ENCODE measurements at places on chromosomes 12 and 14.

GRCh38 chr14:81329640-81330381 lies 70.3 kb downstream of the STON2 start:
- DNase-seq, result no peak

GRCh38 chr12:68908076-68908475 lies 24.9 kb downstream of the CPM start:
- DNase-seq, result no peak

GRCh38 chr12:8644345-8645248 lies 18.0 kb downstream of the MFAP5 start:
- no peak for DNase-seq

DNA sequence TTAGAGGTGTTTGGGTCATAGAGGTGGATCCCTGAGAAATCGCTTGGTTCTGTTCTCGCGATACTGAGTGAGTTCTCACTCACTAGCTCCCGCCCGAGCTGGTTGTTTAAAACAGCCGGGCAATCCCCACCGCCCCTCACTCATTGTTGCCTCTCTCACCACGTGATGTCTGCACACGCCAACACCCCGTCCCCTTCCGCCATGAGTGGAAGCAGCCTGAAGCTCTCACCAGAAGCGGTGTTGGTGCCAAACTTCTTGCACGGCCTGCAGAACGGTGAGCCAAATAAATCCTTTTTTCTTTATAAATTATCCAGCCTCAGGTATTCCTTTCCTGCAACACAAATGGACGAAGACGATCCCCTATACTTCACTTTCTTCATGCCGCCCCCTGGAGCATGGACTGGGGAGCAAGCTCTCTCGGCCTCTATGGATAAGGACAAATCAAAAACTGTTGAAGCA lies 45.4 kb upstream of the CCND2 start:
- no peak for DNase-seq

DNA sequence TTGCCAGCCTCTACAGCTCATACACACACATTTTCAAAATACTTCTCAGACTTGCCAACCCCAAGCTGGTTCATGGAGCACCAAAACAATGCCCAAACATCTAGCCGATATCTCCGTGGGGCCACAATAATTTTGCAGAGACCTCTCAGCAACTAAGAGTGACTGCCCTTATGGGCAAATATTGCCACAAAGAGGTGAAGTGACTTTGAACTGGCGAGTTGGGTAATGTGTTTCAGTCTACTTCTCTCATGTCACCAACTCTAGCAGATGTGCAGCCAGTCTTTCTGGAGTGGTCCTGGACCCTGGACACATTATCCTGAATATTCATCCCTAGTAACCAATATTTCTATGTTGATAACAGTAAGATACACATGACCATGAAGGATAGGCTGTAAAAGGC lies 290.3 kb downstream of the EMP1 start:
- no peak for DNase-seq

DNA sequence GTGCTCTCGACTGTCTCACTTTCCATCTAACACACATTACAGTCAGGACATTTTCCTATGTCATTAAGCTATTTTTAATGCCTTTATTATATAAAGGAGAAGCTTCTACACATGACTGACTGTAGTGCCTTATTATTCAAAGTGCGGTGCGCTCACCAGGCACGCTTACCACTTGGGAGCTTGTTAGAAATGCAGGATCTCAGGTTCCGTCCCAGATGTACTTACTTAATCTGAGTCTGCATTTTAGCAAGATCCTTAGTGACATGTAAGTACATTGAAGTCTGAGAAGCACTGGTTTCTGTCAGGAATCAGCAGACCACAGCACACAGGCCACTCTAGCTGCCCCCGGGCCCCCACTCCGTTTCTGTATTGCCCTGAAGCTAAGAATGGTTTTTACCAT lies 44.7 kb upstream of the MDM1 start:
- DNase-seq, result no peak

GRCh38 chr14:96204151-96205058 lies at the start of gene BDKRB2:
BDKRB2 (plus strand) TSS chr14:96204839; CDS start chr14:96237108, 32,269 bp downstream.
- DNase-seq, result peak; percentile 61

GRCh38 chr14:77467801-77468200 lies 9.9 kb downstream of the AHSA1 start:
- no peak for DNase-seq

- DNase-seq, result peak; percentile 51
These were observed 5.1 kb upstream of the NKX2-1 start for GRCh38 chr14:36524874-36525745.

DNA sequence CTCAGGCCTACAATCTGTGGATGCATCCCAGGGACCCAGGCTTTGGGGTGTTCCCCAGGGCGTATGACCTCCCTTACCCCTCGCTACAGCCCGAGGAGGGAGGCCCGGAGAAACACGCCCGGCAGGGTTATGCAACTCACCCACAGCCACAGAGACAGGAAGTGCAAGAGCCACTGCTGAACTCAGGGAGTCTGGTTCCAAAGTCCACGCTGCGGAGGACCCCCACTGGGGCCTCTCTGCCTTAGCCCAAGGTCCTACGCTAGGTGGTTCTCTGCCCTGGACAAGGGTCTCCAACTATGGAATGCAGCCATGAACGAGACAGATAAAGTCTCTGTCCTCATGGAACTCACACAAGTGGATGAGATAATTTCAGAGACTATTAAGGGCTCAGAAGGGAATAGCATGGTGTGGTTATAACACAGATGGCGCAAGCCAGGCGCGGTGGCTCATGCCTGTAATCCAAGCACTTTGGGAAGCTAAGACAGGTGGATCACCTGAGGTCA lies 11.3 kb downstream of the SCARB1 start:
- DNase-seq, result no peak

DNA sequence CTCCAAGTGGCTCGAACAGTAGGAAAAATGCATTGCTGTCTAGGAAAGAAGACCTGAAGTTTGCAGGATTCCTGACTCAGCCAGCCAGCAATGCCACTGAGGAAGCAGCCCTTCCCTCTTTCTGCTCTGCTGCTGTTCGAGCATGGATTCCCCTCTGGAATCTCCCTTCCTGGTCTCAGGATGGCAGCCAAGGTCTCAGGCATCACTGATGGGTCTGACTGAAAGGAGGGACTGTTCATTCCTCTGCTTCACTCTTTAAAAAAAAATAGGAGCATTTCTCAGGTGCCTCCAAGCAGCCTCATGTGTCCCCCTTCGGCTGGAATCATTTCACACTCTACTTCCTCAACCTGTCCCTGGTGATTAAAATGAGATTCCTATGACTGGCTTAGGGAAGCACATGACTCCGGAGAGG lies 62.4 kb downstream of the SLC15A4 start:
- no peak for DNase-seq

DNA sequence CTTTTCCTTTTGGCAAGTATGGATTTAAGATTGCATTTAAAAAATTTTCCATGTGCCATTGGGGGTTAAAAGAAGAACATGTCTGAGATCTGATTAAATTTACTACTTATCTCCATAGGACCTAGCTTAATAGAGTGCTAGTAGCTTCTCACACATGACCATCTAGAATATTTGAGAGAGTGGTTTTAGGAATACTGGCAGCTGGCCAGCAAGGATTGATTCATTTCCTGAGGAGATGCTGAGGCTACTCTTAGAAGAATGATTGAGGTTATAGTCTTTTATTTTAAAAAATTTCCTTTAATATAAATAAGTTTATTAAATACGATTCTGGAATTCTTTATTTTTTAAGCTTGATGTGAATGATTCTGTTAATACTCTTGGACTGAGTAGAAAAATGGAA lies 56.2 kb downstream of the MIPOL1 start:
- no peak for DNase-seq

DNA sequence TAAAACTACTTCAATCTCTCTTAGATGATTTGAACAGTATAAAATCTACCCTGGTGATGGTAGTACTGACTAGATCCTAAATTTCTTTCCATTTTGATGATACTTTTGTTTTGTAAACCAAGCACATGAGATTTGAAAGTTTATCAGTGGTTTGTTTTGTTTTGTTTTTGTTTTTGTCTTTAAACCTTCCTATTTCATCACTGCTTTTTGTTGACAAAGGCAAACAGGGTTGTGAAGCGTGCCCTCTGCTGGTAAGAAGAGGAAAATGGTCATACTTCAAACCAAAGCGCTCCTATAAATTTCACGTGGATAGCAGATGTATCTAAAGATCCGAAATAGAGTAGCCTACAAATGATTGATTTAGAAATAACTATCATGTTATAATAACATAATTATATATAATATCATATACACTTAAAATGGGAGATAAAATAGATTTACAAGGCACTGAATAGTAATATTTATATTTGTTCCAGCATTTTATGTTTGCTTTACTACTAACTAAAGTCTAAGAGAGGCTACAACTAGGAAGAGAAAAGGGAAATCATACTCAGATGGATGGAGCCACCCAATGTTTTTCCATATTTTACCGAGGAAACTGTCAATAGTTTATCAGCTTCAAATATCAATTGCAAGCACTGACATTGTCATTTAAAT lies 254.0 kb upstream of the USP15 start:
- peak; percentile 61 for DNase-seq

DNA sequence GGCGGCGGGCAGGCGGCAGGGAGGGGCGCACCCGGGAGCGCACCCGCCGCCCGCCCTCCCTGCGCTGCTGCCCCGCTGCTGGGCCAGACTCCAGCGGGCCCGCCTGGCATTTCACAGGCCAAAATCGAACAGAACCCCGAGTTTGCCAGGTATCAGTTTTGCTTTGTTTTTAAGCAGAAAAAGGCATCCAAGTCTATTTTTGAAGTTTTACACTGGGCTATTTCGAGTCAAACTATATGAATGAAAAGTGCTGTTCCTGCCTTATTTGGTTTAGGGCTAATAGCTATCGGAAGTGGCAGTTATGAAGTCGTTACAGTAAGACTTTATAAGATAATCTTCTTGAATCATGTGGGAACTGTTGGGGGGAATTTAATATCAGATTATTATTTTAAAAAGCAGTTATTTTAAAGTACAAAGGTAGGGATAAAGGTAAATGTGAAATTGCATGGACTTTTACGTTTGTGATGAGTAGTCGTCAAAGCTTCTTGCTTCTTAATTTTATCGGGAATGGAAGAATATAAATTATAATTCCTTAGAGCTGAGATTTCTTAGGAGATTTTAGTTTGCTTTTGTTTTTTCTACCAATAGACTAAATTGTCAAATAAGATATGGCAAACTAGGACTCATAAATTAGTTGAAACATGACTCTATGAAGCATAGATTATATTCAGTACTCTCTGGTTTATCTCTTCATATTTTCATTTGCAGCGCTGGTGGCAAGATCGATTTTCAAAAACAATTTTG lies 1.1 kb downstream of the MSRB3 start:
- peak; percentile 36 for DNase-seq

DNA sequence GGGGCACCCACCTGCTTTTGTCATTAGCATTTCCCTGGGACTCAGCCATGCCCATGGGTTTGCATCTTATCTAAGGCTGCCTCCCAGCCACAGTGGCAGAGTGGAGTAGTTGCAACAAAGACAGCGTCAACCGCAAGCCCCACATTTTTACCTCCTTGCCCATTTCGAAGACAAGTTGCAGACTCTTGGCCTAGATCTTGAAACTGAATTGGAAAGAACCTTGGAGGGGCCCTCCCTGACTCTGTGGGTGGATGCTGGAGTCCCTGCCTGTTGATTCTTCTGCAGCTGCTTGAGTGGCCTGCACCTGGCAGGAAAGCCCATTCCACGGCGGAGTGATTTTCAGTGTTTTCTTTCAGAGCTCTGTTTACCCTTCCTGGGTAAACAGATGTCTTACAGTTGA lies 309.0 kb downstream of the VRK1 start:
- DNase-seq, result no peak

DNA sequence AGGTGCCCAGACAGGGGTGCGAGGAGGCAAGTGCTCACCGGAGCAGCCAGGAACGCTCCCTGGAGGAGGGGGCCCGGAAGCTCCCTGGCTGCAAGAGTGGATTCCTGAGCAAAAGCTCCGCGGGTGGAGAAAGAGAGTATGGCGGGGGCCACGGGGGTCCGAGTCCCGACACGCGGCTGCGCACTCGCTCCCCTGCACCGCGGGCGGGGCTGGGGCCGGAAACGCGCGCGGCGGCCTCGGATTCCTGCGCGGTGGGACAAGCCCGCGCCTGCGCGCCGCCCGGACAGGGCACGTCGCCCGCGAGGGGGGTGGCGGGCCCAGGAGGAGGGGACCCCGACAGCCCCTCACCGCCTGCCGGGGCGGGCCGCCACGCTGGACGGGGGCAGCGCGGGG lies 27.8 kb upstream of the GPR132 start:
- DNase-seq, result peak; percentile 81

DNA sequence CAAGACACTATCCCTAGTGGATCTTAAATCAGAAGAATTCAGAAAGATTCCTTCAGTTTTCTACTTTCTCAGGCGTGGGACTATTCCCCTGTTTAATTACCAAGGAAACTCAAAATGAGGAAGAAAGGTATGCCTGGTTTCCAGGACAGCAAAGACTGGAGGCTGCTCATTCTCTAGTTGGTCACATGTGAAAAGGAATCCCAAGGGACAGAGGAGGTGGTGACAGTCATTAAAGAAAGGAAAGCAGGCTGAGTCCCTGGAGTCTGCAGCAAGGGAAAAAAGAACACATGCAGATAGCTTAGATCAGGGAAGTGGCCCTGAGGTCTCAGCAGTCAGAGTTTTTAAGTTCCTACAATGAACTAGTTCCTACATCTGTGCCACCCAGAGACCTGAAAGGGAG lies 165.4 kb upstream of the CCDC198 start:
- peak; percentile 30 for DNase-seq

GRCh38 chr12:6313326-6313940 lies 3.0 kb downstream of the PLEKHG6 start:
- no peak for DNase-seq

DNA sequence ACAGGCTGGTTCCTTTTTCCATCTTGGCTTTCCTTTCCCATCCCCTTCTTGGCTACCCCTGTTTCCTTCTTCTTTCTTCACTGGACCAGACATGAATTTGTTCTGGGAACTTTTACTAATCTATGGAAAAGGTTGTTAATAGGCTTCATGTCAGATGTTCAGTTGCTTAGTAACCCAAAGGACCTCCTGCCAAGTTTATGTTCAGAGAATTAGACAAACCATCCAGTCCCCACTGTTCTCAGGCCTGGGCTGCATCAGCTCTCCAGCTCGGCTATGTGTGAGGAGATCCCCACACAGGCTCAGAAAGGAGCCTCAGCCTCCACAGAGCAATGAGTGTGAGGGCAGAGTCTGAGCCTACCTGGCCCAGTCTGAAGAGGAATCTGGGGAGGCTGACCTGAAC lies 78.0 kb downstream of the AKAP6 start:
- DNase-seq, result peak; percentile 46

GRCh38 chr12:132530447-132530846 lies 40.5 kb downstream of the FBRSL1 start:
- DNase-seq, result peak; percentile 58

- DNase-seq, result no peak
These were observed 158.5 kb downstream of the FOXA1 start for GRCh38 chr14:37436519-37436918.

GRCh38 chr14:19800282-19801117 lies 3.1 kb upstream of the OR4N2 start:
- DNase-seq, result no peak

All from brain (organoid and tissue), 16 donors.